RPMI7951 (cell line): ENCODE measurements at places on chromosomes 5 and 9. TPM values are rescaled to one million over a fixed set of nuclear protein-coding genes. Genes with fewer than 3 reads are reported as not detected.
A peak's percentile ranks its signal among the peaks of the same experiment; 100 is the strongest.

DNA sequence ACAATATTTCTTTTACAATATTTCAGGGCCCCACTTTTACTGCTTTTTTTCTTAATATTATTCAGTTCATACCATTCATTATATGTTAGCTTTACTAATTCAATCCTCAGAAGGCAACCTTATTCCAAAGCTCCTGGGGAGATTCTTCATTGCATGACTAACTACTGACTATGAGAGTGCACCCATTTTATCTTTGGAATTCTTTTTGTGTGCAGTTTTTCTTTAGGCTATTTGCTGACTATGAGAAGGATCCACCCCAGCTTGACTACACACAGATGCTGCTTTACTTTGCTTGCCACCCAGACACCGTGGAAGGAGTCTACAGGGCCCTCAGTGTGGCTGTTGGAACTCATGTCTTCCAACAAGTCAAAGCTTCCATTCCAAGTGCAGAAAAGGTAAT is 56.9 kb upstream of the IL7R start:
- peak; percentile 25 for DNase-seq

DNA sequence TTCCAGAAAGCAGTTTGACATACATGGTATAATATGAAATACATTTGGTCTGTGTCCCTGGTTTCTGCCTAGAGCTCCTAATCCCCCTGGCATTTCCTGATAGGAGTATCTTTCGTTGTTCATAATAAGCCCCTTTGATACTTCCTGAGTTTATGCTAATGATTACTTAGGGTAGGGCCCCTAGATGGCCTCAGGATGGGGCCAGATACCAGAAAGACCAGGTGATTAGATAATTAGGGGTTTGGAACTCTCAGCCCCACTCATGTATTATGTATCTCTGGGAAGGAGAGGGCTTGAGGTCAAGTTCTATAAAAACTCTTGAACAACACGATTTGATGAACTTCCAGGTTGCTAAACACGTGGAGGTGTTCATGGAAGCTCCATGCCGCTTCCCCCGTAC is 163.3 kb upstream of the ZNF608 start:
- DNase-seq = no peak

GRCh38 chr5:87435144-87435694 is 22.5 kb upstream of the CCNH start:
- DNase-seq = no peak

DNA sequence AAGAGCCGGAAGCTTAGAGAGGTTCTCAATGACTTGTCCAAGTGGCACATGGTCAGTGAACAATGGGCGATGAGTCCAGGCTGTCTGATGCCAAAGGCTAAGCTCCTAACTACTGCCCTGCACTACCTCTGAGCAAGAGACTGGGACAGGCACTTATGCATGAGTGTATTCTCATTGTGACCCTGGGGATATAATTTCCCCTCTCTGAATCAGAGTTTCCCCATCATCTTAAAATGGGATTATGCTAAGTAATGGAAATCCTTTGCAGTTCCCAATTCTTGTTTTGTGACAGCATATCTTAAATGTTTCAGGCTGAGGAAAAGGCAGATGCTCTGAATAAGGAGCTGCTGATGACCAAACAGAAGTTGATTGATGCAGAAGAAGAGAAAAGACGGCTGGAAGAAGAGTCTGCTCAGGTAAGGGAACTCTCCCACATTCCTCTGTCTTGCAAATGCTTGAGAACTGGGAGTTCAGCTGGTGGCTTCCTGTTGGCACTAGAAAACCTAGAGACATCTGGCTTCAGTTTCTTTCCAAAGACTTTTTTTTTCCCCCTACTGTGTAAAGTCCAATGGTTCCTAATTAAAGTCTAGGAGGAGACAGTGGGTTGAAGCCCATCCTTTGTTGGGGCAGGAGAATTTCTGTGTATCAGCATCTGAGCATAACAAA is 64.1 kb downstream of the GPR21 start:
- no peak for DNase-seq

DNA sequence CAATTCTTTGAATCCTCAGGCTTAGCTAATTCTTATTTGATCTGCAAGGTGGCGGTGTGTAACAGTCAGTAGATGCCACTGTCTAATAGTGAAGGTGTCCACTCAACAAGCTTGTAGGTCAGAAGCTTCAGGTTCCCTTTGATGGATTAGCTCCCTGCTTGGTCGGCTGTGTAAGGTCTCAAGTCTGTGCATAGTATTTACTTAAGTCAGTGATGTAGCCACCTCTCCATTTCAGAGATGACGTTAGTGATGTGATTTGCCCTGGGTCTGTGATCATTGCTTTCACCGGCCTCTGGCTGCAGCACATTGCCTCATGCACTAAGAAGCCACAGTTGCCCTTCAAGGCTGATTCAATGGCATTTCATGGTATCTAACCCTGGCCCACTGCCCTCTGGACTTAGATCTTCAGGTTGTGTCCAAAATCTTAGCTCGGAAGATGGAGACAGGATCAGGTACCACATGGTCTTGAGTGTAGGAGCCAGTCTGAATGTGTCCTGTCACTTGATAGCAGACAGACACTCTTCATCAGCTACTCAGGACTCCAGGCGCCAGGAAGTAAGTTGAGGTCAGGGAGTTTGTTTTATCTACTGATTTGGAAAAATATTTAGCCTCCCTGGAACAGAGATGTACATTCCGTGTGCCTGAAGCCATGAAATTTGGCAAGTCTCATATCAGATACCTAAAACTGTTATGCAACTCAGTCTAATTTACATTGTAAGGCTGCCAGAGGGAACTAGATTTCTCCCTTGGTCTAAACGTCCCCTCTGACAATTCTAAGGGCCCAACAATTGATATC is 42.9 kb downstream of the SUB1 start:
- DNase-seq = no peak

GRCh38 chr9:133303266-133304157 is 28.5 kb upstream of the ABO start:
- DNase-seq = no peak

- peak; percentile 92 for DNase-seq
These were observed 31.9 kb downstream of the ANKRD33B start for GRCh38 chr5:10595672-10596309.

DNA sequence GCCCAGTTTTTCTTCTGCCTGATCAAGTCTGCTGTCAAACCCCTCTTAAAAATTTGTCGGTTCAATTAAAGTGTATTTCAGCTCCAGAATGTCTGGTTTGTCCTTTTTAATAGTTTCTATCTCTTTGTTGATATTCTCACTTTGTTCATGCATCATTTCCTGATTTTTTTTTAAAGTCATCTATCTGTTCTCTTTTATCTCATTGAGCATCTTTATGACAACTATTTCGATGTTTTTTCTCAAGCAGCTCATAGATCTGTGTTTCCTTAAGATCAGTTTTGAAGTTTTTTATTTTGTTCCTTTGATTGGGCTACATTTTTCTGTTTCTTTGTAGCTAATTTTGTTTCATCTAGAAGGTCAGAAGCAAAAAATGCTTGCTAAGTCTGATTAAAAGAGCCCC is 53.7 kb downstream of the FGD3 start:
- no peak for DNase-seq

DNA sequence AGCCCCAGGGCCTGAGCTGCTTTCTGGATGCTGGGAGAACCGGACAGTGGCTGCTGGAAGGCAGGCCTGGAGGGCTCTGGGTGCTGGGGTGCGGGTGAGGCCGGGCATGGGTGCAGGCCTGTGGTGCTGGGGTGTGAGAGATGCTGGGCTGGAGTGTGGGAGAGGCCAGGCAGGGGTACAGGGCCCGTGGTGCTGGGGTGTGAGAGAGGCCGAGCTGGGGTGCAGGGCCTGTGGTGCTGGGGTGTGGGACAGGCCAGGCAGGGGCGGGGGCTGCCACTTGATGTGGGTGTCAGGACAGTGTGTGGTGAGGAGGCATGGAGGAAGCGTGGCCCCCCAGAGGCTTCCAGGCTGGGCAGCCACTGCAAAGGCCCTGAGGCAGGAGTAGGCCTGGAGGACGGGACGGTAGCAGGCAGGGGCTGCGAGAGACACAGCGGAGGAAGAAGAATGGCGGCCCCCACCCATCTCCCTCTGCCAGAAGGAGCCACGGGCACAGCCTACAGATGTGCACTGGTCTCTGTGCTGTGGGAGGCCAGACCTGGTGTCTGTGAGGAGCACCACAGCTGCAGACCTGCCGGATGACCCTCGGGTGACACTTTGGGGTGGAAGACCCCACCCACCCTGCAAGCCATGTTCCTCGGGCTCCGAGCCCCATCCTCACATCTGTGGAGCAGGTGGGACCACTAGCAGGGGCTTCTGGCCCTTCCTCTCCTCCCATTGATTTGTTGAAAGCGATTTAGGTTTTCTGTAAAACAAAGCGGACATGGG is 9.3 kb downstream of the NKD2 start:
- DNase-seq = no peak

DNA sequence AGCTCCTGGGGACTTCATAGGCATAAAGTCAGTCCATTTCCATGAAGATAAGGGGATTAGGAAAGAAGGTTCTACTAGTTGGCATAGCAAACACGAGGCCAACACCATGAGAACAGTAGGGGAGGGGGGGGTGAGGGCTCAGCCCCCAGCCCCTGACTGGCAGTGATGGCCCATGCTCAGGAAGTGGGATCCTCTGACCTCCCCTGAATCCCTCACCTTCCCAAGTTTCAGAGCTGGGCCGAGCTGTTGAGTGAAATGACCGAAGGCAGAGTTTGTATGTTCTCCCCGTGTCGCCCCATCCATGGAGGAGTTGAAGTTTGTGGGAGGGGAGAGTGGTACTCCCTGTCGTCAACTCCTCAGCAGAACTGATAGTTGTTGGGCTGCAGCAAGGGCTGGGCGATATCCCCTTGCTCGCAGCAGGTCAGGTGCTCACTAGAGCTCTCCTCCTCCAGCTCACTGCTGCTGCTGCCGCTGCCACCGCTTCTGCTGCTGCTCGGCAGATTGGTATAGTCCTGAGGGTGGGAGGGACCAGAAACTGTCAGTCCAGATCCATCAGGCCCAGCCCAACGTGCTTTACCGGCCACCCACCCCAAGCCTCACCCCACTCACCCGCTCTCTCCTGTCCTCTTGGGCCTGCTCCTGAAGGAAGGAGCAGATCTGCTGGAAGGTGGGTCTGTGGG is 32.5 kb downstream of the CSF1R start:
- no peak for DNase-seq

DNA sequence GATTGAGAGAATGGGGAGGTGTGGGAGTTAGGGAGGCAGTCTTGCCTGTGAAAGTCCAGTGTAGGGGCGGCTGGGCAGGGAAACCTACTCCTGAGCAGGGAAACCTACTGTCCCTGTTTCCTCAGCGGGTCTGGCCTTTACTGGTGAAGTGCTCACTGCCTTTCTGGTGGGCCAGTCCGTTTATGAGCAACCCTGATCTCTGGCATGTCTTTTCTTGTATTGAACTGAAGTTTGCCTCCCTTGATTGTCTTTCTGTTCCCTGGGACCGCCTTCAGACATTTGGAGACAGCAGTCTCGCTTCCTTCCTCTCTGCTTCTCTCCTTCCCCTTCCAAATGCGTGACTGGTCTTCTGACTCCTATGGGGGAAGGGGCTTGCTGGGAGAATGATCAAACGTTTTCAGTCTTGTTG is 2.9 kb downstream of the SNX18 start:
- peak; percentile 36 for DNase-seq

DNA sequence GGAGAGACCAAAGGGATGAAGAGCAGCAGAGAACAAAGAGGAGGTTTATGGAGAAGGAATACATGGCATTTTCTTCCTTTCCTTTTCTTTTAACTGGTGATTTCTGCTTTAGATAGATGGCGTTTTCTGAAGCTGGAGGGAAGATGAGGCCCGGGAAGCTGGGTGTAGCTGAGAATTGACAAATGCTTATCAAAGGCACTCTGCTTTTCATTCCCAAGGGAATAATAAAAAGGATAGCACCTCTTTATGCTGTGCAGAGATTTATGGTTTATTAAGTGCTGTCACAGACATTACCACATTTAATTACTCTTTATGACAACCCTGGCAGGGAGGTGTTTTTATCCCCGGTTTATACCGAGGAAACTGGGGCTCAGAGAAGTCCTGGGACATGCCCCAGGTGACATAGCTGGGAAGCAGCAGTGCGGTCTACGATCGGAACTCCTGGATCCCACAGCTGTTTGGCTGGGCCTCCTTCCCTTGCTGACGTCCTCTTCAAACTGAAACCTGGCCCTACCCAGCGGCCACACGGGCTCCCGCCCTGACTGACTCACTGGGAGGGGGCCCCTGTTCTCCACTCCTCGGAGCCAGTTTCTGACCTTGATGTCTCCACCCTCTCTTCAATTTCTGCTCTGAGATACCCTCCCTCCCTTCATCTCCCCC is 8.2 kb upstream of the EPB41L4B start:
- DNase-seq = peak; percentile 76

DNA sequence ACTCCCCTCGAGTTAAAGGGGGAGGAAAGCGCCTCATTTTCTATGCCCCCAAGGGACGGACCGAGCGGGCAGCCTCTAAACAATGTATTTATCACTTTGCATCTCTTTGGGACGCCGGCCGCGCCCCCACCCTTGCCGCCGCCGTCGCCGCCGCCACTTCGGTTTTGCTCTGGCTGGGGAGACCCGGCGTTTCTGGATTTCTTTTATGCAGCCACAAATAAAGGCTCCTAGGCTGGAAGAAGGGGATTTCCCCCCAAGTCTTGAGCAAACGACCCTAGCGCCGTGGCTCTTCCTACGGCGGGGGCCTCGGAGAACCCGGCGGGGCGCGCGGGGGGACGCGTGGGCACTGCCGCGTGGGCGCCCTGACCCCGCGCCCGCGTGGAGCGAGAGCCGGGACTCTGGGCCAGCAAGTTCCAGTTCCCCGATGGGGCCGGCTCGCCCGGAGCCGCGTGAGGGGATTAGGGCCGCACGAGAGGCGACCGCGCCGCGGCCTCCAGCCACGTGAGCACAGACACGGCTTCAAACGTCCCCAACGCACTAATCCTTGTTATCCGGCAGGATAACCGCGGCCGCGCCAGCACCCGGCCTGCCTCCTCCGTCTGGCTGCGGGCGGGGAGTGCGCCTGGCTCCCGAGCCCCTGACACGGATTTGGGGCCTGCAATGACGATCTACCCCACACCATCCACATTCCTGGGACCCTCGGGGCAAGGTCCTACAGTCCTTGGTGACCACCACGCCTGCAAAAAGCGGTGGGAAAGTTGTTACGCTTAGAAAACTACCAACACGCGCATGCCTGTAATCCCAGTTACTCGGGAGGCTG is 7.9 kb upstream of the NEUROG1 start:
- no peak for DNase-seq

GRCh38 chr5:79588696-79589095 is 23.5 kb upstream of the TENT2 start:
- DNase-seq = no peak

DNA sequence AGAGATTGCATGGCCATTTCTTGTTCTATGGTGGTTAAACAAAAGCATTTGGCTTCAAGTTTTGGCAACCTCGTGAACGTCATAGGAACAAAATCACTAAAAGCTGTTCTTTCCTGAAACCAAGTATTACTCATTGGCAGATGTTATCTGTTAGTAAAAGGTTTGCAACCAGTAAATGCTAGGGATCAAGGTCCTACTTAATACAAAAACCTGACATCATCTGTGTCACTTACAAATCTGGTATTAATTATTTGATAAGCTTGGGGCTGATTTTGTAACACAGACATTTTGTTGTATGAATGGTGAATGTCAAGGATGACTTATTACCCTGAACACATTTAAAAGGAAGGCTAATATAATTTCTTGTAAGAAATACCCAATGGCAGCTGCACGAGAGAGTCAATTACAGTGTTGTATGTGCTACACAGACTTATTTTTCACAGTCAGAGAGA is 486.4 kb upstream of the ZNF608 start:
- peak; percentile 94 for DNase-seq

- DNase-seq = no peak
These were observed 28.8 kb downstream of the LPCAT1 start for GRCh38 chr5:1494780-1495524.

The SLC35A4 gene
- 20.8 and 23.7 TPM in 2 replicates for total RNA-seq

The TMC1 gene
- 0.29 TPM in 1 of 2 replicates, not detected in the other for total RNA-seq

The TUSC1 gene
- 7.7 and 8.5 TPM in 2 replicates for total RNA-seq

The CARTPT gene
- not detected in 2 replicates for total RNA-seq

The FBP2 gene
- not detected in 2 replicates for total RNA-seq

The IARS1 gene
- total RNA-seq = 123 and 143 TPM in 2 replicates

The SPINK6 gene
- not detected in 2 replicates for total RNA-seq
